Foreskin fibroblast (primary cell): ENCODE measurements at places on chromosomes 2 and 18.

GRCh38 chr2:9167718-9168657 is 38.6 kb upstream of the ASAP2 start:
- no peak for DNase-seq

- no peak for DNase-seq
These were observed 126.8 kb upstream of the HS6ST1 start for GRCh38 chr2:128445523-128445900.

- no peak for DNase-seq
These were observed 37.2 kb upstream of the SCLY start for GRCh38 chr2:238023608-238024007.

- peak; percentile 67 for DNase-seq
These were observed 48.2 kb downstream of the CRIM1 start for GRCh38 chr2:36403675-36404230.

GRCh38 chr2:84882775-84883550 is 2.1 kb upstream of the TRABD2A start:
- peak; percentile 75 for DNase-seq

DNA sequence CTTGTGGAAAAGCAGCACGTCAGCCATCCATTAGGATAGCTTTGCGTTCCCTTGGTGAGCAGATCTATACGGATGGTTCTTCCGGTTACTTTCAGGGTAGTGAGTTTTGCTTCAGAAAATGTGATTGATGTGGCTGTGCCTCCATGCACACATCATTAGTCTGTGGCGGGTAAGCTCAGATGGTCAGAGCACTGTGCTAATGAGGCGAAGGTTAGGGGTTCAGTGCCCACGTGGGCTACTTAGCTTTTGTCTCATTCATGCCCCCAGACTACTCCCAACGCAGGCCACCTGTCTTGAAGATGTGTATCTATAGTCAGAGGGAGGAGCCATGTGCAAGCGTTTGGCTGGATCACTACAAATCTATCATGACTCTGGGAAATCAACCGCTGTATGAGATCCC is 322.8 kb upstream of the POU3F3 start:
- no peak for DNase-seq

GRCh38 chr18:58135183-58135641 is 91.2 kb downstream of the NEDD4L start:
- DNase-seq: peak; percentile 74

GRCh38 chr2:181995289-181995688 is 9.6 kb downstream of the PPP1R1C start:
- no peak for DNase-seq

DNA sequence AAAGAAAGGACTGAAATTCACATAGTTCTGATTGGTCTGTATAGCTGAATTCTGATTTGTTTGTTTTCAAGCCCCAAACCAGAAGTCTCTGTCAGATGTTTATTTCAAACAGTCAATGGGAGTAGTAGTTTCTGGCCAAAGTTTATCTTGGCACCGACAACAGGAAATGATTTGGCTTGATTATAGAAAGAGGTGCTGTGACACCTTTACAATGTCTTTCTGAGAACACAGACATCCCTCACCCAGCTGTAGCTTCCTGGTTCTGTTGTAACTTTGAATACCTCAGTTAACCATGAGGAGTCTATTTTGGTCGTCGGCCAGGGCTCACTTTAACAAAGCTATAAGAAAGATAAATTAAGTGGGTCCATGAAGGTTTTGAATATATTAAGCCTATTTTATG is 545.0 kb upstream of the ZNF804A start:
- no peak for DNase-seq

GRCh38 chr2:201208563-201209252 is 25.8 kb downstream of the CASP10 start:
- no peak for DNase-seq

DNA sequence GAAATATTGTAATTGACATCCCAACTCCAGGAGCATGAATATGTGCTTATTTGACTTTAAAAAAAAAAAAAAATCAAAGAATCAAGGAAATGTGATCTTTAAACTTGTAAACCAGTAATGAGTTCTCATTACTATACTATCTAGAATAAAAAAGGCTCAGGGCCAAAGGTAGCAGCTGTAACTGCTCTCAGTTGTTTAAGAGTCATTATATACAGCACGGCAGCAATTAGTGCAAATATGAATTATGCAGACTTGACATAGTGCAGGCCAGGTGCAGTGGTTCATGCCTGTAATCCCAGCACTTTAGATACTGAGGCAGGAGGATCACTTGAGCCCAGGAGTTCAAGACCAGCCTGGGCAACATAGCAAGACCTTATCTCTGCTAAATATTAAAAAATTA is 125.7 kb upstream of the TTC39C start:
- DNase-seq: no peak

DNA sequence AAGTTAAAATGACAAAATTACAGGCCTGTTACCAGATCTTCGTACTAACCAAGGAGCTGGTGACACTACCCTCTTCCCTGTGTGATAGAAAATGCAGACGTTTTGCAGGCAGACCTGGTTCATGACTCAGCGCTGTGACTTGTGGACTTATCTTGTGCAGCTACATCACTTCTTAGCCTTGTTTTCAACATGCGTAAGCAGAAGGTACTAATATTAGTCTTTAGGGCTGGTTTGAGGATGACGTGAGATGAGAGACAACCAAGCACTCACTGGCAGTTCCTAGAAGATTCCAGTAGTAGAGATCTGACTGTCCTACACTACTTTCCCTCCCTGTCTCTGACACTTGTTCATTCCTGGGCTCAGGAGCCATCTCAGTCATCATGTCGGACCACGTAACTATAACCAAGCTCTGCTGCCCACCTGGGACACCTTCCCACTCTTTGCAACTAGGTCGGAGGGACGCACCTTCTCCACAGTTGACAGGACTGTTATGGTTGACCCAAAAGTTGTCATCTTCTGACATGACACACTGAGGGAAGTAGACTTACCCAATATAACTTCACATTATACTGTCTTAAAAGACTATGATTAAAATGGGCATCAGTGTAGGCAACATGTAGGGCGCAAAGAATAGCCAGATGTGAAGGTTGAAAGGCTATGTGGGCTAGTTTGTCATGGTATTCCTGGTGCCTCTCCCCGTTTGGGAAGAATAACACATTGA is 64.8 kb downstream of the TNFRSF11A start:
- no peak for DNase-seq

GRCh38 chr2:142323206-142323605 is 192.4 kb upstream of the LRP1B start:
- no peak for DNase-seq

GRCh38 chr2:36060133-36060532 is 295.4 kb upstream of the CRIM1 start:
- DNase-seq: no peak

GRCh38 chr2:8605351-8606065 is 76.3 kb upstream of the ID2 start:
- DNase-seq: no peak

DNA sequence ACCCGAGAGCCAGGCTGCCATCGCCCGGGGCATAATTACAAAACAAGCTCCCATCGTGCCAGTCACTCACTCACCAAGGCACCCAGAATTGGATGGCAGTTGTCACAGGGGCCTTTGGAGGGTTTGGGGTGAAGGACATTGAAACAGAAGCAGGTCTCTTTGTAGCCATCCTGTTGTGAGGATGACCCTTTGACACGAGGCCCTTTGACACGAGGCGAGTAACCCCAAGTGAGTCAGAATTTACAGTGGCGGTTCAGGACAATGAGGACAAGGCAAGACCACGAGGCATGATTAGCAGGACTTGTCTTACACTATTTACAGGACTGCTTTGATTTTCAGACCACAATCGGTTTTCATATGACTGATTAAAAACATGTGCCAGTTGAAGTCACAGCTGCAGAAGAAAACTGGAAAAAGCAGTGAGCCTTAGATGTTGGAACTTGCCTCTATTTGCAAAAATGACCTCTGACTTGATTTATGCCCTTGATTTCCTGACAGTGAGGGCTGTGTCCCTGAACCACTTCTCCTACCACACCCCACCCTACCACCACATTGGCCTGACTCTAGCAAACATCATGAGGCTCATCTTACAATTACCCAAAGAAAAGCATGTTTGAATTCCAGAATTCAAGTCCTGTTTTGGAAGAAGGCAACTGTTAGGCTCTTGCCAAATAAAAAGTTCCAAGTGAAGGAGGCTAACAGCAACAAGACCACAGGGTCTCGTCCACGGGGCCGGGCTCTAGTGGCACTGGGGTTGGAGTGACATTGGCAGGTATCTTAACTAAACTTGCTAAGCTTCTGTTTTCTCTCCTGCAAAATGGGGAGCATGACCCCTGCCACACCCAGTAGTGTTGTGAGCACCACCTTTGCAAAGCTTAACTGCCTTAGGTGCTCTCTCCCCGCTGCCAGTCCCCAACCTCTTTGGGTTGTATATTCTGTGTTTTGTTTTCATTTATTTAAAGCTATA is 64.4 kb upstream of the FOSL2 start:
- peak; percentile 86 for DNase-seq

GRCh38 chr2:183996825-183997793 is 601.2 kb upstream of the ZNF804A start:
- no peak for DNase-seq

GRCh38 chr2:61537277-61537949 is 743 bp downstream of the XPO1 start:
- peak; percentile 19 for DNase-seq

GRCh38 chr2:216777637-216778273 is 82.1 kb downstream of the TNP1 start:
- peak; percentile 50 for DNase-seq

DNA sequence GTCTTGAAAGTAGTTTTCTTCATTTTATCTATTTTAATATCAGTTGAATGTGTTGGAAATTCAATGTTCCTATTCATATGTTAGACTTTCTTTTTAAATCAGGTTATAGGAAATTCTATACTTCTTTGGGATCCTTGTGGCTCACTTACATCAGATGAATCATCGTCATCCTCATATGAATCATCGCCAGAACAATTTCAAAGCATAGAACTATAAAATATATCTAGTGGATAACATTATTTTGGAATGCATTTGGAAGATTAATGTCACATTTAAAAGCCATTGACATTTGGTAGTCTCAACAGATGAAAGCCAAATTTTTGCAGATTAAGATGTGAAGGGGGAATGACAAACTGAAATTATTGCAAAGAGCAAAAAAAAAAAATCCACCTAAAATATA is 94.1 kb downstream of the FAM161A start:
- DNase-seq: peak; percentile 82

- no peak for DNase-seq
These were observed 46.1 kb downstream of the RASGRP3 start for GRCh38 chr2:33522576-33522975.

GRCh38 chr2:102801858-102802699 is 40.2 kb downstream of the TMEM182 start:
- DNase-seq: no peak

DNA sequence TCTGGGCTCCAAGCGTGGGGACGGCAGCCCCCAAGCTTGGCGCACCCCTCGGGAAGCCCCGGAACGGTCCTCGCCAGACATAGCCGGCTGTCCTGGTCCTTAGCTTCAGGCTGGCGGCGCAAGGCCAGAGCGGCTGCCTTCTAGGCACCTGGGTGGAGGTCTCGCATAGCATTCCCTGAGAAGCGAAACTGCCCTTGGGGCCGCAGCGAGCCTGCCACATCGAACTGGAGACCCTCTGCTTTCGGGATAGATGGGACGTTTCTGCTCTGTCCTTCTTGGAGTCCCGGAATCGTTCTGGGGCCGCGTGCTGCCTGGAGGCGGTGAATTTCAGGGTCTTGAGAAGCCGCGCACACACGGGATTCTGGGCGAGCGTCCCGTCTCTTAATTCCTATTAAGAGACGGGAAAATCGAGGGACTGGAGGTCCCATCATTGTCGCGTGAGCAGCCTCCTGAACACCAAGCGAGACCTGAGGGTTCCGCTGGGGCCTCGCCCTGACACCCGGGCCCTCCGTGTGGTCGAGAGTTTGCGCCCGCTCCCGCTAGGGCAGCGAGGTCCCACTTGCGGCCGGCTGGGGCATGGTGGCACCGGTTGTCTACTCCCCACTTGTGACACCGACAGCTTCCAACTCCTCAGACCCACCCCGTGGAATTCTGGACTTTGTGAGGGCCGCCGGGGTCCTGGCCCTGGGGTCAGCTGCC is 9.7 kb upstream of the EN1 start:
- DNase-seq: no peak

- DNase-seq: no peak
These were observed 127.9 kb downstream of the UXS1 start for GRCh38 chr2:106065983-106066820.

GRCh38 chr2:162333968-162334367 is 10.0 kb upstream of the GCA start:
- DNase-seq: peak; percentile 30

DNA sequence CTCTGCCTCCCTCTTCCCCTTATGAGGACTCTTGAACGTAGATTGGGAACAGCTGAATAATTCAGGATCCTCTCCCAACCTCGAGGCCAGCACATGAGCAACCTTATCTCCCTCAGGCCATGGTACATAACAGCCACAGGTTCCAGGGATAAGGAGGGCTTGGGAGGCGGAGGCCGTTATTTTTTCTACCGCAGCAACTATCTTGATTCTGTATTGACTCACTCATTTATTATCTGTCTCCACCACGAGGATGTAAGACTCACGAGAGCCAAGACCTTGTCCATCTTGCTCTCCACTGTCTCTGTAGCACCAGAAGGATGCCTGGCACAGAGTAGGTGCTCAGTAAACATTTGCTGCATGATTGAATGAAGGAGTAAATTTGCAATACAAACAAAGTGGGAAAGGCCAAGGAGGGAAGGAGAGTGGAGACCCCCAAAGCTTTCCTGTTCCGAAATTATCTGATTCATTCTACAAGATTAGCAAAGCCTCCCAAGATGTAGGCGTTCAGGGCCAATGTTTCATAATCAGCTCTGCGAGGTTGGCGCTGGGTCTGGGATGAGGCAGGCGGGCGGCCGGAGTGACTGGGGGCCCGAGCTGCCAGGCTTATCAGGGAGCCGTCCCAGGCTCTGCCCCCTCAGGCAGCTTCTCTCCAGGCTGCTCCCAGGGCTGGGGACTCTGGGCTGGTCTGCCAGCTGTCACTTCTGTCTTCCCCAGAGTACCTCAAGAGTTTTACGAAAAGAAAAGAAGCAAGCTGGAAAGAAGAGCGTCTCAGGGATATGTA is 31.6 kb downstream of the INPP5D start:
- DNase-seq: no peak

- peak; percentile 54 for DNase-seq
These were observed 34.5 kb downstream of the KLHL29 start for GRCh38 chr2:23419171-23420090.

GRCh38 chr18:45841765-45842442 is 16.4 kb downstream of the SIGLEC15 start:
- DNase-seq: no peak

GRCh38 chr2:233832869-233833311 is 21.4 kb downstream of the HJURP start:
- peak; percentile 47 for DNase-seq

DNA sequence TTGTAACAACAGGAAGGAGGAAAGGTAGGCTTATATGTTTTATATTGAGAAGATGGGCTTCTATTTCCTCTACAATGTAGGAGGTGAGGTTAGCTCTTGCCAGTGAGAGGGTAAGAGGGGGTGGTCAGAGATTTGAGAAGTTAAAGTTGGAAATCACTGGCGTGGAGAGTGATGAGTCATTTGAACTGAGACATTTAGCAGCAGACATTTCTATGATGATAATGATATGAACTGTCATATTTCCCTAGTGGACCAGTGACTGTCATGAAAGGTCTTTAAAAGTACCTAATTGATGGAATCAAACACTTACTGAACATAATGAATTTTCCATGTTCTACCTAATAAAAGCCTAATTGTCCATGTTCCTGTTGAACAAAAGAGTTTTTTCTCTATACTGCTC is 126.1 kb downstream of the FAM161A start:
- DNase-seq: no peak
